ENCODE measurements at places on chromosomes 4 and X.

DNA sequence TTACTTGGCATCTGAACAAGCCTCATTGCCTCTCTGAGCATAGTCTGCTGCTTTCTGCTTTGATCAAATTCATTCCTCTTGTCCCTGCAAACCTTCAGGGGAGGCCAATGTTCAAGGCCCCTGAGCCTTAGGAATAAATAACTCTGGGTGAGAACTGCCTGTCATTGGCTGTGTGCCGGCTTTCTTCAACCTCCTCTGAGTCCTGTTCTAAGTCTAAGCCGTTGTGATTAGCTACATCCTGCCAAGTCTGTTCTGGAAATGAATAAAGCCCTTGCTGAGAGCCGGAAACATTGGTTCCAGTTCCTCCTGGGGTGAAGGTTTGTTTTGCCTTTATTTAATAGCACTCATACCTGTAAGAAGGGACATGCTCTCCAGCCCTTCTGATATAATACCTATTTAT, 13.8 kb downstream of the RNF4 start:
- DNase-seq = no peak

DNA sequence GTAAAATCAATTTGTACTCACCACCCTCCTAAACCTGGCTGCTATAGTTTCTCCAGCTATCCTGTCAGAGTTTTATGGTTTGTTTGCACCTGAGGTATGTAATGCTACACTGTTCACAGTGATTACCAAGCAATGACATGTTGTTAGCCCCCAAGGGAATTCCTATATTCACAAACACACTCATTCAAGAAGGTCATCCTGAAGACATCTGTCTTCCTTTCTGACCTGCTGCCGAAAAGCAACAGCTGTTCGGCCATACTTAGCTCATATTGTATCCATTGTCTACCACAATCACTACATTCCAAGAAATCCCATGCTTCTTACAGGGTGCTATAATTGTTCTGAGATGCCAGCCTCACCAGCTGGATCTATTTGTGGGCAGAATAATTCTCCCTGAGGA, 160.1 kb upstream of the GYPA start:
- DNase-seq = no peak

- DNase-seq = no peak
These were observed 364.1 kb downstream of the FSTL5 start for GRCh38 chr4:161799710-161800109.

DNA sequence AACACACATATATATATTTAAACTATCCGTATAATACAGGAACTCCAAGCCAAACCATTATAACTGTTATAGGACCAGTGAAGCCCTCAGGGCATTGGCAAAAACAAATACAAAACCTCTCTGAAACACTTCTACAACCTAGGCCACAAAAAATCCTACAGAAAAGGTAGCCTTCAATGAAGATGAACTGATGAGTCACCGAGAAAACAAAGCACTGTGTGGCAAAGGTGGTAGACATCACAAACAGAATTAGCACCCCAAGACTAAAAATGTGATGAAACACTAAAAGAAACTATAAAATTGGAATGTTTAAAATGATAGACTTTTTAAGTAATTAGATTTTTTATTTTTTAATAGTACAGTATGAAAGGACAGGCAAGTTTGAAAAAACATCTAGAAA, 5.5 kb upstream of the HSPA4L start:
- no peak for DNase-seq

- no peak for DNase-seq
These were observed 212.2 kb downstream of the LDB2 start for GRCh38 chr4:16686195-16686594.

DNA sequence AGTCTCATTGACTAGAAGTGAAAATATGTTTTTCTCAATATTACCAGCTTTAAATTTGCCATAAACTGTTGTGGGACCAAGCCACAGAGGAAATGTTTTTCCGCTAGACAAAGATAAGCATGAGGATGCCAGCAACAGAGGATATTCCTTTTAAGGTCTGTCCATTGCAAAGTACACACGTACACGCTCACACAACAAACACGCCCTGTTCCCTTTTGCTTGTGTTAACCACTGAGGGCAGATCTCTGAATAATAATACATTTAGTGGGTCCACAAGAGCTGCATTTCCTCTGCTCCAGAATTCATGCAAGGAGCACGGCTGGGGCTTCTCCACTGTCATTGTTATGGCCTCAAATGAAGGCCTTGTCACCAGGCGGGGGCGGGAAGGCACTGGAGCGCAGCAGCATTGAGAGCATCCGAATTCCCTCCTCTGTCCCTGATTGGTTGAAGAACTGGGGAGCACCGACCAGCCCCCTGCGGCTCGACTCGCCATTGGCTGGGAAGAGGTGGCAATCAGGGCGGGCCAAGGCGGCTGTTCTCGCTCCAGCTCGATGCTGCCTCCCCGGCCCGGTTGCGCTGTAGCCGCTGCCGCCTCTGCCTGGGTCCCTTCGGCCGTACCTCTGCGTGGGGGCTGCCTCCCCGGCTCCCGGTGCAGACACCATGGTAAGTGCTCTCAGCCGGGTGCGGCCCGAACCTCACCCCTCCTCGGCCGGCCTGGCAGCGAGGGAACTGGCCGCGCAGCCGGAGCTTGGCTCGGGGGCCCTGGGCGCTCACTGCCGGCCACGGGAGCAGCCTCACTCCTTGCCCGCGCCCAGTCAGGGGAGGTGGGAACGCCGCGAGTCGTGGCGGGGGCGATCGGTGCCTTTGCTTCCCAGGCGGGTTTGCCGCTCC, at the start of gene GUCY1B1:
GUCY1B1 (plus strand) TSS at position 541 of the 891 bp plus-strand sequence; CDS start at position 661, 120 bp downstream.
- DNase-seq = peak; percentile 54

- DNase-seq = no peak
These were observed 24.0 kb downstream of the RCHY1 start for GRCh38 chr4:75490155-75490554.

- no peak for DNase-seq
These were observed 713.7 kb upstream of the TENM3 start for GRCh38 chr4:181529537-181529936.

DNA sequence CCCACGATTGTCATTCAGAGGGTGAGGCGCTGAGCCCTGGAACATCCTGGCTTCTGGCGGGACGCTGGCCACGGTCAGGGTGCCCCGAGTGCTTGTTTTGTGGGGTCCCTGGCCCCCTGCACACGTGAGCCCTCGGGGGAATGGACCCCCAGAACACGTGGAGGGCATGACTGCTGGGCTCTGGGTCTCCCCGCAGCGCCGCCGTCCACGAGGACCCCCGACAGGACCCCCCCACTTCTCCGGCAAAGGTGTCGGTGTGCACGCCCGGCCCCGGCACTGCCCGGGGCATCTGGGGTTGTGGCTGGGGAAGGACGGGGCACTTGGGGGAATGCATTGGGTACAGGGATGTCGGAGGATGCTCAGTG, 13.9 kb upstream of the GTPBP6 start:
- DNase-seq = no peak

GRCh38 chr4:94834501-94834900, 76.7 kb downstream of the BMPR1B start:
- no peak for DNase-seq

- no peak for DNase-seq
These were observed 941.0 kb upstream of the INTU start for GRCh38 chr4:126691797-126692196.

DNA sequence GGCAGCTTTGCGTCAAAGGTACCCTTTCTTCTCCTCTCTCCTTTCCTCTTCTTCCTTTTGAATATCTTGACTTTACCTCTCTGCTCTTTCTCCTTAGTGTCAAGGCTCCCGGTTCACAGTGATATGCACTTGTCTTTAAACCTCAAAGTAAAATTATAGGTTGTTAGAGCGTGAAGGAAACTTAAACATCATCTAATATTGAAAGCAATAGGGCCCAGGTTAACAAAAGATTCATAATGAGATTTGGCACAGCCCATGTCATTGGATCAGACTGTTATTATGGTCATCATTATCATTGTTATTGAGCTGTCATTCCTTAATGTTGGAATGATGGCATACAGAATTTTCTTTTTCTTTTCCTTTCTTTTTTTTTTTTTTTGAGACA, 32.5 kb downstream of the FTHL17 start:
- DNase-seq = no peak

DNA sequence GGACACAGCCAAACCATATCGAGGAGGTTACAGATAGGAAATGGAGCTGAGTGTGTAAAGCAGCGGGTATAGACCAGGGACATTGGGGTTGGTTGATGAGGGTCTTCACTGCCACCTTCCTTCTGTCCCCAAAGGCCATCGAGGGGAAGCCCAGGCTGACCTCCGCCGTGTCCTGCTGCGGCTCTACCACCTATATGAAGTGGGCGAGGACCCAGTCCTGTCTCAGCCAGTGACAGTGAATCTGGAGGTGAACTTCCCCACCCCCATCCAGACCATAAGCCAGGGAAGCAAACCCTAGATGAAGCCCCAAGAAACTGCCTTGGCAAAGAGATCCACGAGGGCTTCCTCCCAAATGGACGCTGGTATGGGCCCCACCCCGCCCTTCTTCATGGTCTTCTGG, 23.2 kb upstream of the MRFAP1 start:
- DNase-seq = no peak

GRCh38 chrX:110795645-110796406, at the start of gene CHRDL1:
Gene CHRDL1 (minus strand): TSS chrX:110795817. CDS start chrX:110792181, 3,636 bp downstream.
- no peak for DNase-seq
